ENCODE measurements at places on chromosomes 11 and 22.

DNA sequence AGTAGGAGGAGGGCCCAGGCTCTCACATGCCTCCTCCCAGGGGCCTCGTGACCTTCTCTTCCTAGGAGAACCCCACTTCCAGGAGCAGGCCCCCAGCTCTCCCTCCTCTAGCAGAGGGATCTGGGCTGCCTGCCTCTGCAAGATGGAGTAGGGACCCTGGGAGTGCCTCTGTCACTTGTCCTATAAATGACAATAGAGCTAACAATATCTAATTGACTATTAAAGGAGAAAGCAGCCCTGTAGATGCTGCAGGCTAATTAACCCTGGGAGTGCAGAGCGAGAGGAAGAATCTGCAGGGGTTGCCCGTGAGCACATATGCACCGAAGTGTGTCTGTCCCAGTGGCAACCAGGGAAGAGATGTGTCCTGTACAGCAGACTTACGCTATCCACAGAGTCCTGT is 184.4 kb downstream of the GRIK4 start:
- DNase-seq, result no peak

DNA sequence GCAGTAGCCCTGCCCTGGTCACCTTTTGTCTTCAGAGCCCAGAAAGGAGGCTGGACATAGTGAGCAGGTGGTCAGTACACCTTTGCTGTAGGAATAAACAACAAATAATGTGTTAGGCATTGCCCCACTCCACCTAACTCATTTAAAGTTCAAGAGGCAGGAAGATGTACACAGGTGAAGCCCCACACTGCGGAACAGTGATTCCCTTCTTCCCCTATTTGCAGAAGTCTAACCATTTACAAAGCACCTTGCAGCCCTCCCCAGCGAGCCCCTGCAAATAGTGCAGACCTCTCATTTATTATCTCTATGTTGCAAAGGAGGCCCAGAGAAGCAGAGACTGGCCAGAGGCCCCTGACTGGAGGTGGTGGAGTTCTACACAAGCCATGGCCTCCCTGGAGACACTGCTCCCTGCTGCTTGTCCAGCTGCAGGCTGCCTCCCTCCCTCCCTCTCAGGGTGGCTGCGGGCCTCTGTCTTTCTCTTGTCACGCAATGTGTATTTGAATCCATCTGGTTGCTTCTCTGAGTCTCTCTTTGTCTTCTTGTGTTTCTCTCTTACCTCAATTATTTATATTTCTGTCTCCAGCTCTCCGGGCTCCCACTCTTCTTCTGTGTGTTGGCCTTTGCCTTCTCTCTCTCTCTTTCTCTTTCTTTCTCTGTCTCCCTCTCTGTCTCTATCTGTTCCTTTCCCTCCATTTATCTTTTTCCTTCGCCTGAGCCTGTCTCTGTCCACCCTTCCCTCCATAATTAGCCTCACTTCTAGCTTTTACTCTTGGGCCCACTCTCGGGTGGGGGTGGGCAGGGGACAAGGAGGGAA is 59.1 kb upstream of the PRDM11 start:
- DNase-seq, result no peak

- DNase-seq, result no peak
Observed at GRCh38 chr22:45777852-45778375, 106.3 kb downstream of the ATXN10 start.

GRCh38 chr11:92424281-92424680 is 199.7 kb downstream of the FAT3 start:
- no peak for DNase-seq

- no peak for DNase-seq
Observed at GRCh38 chr22:24178502-24179440, 2.5 kb upstream of the SUSD2 start.

GRCh38 chr11:27173545-27173944 is 132.9 kb downstream of the BBOX1 start:
- DNase-seq, result no peak

- DNase-seq, result no peak
Observed at GRCh38 chr22:45763236-45763624, 91.6 kb downstream of the ATXN10 start.

DNA sequence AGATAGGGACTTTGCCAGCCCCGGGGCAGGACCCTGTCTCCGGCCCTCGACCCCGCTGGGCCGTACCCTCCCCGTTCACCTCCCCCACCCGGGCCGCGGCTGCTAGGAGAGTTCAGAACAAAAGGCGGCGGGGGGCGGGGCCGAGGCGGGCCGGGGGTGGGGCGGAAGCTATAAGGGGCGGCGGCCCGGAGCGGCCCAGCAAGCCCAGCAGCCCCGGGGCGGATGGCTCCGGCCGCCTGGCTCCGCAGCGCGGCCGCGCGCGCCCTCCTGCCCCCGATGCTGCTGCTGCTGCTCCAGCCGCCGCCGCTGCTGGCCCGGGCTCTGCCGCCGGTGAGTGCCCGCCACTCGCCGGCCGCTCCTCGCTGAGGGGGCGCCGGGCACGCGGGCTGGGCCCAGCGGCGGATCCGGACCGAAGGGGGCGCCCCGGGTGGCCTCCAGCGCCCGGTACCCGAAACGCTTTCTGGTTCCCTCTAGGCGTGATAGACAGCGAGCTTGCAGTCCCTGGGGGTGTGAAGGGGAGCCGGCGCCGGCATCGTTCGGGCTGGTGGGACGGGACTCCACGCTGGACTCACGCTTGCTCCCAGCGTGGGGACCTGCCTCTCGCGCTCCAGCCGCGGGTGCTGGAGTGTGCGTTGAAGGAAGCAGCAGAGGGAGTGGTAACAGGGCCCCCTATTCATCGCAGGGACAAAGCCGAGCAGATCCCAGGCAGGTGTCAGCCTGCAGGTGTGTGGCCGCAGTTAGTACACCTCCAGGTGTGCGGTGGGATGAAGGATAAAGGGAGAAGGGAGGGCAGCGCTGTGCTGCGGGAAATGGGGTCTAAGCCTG is at the start of gene MMP11:
Gene MMP11 (plus strand): TSS at position 201 of the 825 bp plus-strand sequence. CDS start 22 bp downstream, at position 223.
- peak; percentile 42 for DNase-seq

DNA sequence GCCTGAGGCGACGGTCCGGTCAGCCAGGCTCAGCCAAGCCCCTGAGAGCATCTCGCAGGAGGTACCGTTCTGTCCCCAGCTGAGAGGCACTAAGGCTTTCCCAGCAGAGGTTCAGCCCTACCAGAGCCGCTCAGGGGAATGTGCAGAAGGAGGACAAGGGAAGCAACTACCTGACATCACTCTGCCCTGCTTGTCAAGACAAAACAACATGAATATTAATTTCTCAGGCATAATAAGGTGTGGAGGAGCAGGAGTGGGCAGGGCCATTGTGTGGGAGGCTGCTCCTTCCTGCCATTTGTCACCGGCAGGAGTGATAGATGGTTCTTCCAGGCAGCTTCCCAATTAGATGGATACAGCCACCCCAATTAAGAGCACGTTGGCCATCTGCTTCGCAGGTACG is 181.4 kb downstream of the KIRREL3 start:
- no peak for DNase-seq

- peak; percentile 45 for DNase-seq
Observed at GRCh38 chr11:78187366-78188285, 800 bp downstream of the KCTD21 start.

DNA sequence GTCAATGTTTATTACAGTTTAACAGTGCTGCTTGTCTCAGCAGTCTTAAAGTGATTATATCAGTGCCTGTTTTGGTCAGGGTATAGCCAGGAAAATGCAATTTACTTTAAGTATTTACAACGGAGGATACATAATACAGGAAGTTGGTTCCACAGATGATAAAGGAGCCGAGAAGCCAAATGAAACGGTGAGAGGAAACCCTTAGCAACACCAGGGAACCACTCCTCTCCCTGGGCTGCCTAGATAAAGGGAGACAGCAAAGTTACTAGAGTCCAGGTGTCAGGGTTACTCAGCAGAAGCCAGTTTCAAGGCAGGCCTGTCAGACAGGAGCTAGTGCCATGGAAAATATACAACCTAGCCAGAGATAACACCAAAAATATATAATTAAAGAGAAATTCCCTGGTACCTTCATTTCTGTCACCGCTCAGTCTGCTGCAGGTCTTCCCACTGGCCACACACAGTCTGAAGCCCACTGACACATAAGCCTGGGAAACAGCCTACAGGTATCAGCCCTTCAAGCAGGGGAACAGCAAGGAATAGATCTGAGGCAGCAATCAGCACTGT is 55.5 kb downstream of the FAM76B start:
- no peak for DNase-seq

GRCh38 chr11:83191986-83192385 is 1.5 kb upstream of the ANKRD42 start:
- no peak for DNase-seq

DNA sequence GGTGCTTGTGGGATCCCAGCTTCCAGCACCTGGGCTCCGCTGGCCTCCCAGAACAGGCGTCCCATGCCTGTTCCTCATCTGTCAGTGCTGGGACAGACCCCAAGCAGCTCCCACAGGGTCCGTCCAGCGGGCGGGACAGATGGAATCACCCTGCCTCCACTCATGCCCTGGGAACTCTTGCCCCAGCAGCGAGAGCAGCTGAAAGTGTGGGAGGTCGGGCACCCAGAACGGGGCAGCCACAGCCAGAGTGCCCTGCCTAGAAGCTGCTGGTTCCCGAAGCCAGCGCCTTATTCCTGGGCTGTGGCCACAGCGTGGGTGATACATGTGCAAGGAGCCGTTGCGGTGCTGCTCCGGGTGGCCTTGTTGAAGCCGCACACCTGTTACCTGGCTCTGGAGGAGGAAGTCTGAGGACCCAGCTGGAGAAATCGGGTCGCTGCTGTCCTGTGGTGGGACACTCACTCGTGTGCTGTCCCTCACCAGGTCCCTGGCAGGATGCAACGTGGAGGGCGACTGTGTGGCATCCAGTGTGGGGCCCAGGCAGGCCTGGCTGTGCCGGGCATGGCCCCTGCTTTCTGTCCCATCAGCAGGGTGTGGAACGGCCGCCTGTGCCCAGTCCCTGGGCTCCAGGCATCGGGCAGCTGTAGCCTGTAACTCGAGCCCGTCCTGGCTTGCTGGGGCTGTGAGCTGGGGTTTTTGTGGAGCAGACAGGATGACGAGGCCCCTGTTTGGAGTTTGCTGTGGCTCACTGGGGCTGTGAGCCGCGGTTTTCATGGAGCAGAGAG is 16.2 kb downstream of the GRAMD4 start:
- no peak for DNase-seq

- no peak for DNase-seq
Observed at GRCh38 chr11:17408641-17409040, 20.2 kb upstream of the KCNJ11 start.

GRCh38 chr11:60367009-60367408 is 11.3 kb upstream of the MS4A7 start:
- no peak for DNase-seq

DNA sequence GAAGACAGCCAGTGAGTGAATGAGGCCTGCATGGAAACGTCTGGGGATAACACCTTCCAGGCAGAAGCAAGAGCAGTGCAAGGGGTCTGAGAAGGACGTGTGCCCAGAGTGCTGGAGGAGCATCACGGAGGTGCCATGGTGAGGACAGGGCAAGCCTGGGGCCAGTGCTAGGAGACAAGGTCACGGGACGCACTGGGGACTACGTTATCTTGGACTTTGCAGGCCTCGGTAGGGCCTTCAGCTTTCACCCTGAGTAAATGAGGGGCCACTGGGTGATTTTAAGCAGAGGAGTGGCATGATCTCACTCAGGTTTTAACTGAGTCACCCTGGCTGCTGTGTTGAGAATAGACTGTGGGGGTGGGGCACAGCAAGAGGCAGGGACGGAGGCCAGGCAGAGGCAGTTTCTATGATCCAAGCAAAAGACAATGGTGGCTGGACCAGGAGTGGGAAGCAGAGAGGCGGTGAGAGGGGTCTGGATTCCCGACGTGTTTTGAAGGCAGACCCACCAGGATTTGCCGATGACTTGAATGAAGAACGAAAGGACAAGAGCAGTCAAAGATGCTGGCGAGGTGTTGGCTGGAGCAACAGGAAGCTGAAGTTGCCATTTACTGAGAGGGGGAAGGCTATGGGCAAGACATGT is 102.7 kb upstream of the PARVA start:
- DNase-seq, result no peak

DNA sequence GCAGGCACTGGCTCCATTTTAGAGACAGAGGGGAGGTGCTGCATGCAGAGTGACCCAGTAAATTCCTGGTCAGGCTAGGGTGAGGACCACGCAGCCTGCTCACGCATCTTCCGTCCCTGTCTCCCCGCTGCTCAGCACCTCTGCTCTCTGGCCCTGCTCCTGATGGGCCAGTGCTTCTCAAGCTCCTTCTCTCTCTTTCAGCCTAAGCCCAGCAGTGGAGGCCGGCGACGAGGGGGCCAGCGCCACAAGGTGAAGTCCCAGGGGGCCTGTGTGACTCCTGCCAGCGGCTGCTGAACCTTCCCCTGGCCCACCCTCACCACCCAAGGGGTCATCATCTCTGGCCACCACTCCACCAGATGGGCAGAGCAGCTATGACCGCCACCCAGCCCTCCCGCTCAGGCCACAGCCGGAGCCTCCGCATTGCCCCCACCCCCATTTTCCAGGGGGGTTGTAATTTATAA is 24.7 kb downstream of the GTPBP1 start:
- DNase-seq, result no peak

DNA sequence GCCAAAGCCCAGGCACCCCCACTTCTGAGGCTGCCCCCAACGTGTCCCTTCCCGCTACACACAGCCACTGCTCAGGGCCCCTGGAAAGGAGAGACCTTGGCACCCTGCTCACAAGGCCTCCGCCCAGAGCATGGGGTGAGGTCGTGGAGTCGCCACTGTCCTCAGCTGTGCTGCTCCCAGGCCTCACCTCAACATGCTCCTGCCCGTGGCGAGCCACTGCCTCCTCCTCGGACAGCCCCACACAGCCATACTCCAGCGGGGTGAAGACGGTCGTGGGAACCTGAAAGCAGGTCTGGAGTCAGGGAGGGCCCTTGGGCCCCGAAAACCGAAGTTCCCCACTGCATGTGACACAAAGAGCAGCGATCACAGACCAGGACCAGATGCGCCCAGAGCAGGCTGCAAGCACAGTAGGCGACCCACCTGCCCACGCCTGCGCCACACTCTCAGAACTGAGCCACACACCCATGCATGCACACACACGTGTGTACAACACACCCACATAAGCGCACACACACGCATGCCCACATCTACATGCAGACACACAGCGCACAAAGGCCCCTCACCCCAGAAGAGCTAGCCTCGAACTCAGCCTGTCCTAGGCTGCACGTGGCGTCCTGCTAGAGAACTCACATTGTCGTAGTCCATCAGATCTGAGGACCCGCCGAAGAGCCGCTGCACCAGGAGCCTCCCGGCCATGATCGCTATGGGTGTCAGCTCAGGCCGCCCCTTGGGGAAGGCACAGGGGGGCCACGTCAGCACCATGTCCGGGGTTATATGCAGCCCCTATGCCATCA is 25.5 kb upstream of the GNB1L start:
- DNase-seq, result no peak

DNA sequence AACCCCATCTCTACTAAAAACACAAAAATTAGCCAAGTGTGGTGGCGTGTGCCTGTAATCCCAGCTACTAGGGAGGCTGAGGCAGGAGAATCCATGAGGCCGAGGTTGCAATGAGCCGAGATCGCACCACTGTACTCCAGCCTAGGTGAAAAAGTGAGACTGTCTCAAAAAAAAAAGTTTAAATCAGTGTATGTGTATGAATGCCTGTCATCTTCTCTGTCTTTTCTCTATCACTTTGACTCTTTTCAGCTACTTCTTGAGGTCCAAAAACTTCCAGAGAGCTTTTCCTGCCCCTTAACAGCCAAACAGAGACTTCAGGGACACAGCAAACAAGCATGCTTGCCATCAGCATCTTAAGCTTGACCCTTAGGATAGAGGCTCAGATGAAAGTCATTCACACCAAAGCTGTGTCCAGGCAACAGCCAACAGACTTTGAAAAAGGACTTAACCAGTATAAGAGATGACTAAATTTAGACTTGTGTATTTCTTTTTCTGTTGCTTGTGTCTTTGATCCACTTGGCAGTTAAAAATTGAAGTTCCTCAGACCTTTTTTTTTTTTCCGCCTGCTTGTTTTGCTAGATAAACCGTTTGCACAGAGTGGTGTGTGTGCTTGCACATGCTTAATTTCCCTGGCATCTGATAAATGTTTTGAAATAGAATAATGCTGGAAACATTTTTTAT is 151.9 kb downstream of the DBX1 start:
- no peak for DNase-seq

- DNase-seq, result no peak
Observed at GRCh38 chr11:2768471-2769408, 68.9 kb upstream of the KCNQ1OT1 start.
